CD4-positive, alpha-beta memory T cell (primary cell): ENCODE measurements at places on chromosomes 12 and 14.
A peak's percentile ranks its signal among the peaks of the same experiment; 100 is the strongest.

DNA sequence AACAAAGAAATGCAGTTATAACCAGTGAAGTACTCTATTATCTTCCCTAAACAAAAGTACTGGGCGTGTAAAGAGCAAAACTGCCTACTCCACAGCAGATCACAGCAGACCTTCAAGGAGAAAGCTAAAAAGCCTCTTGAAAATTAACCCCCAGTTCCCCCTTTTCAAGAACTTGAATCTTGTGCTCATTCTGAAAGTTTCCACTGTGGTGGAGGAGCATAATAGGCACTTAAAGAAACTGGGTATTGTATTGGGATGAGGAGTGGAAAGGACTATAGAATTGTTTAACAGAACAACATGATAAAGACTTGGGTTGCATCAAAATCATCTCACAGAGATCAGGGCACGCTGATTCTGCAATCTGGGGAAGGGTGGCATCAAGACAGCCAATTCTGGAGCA, 51.1 kb downstream of the SLC25A47 start:
- no peaks in the 10 kb centered on the region for H3K36me3 ChIP-seq
- H3K27me3 ChIP-seq: no peaks in the 10 kb centered on the region
- H3K4me3 ChIP-seq: no peak overlapping the region
- no peak for DNase-seq
- H3K4me1 ChIP-seq: peaks cover 28% of the 10 kb centered on the region

GRCh38 chr12:117105902-117106301, 6.7 kb upstream of the TESC start:
- no peaks in the 10 kb centered on the region for H3K27me3 ChIP-seq
- no peak overlapping the region for H3K4me3 ChIP-seq
- H3K36me3 ChIP-seq: no peaks in the 10 kb centered on the region
- peak; percentile 74 for DNase-seq
- H3K27ac ChIP-seq: no peak overlapping the region

GRCh38 chr12:3771853-3772252, 18.9 kb upstream of the CRACR2A start:
- peaks cover 11% of the 10 kb centered on the region for H3K4me1 ChIP-seq
- no peak for DNase-seq
- H3K36me3 ChIP-seq: no peaks in the 10 kb centered on the region
- no peaks in the 10 kb centered on the region for H3K27me3 ChIP-seq

- H3K4me1 ChIP-seq: peaks cover 15% of the 10 kb centered on the region
- H3K4me3 ChIP-seq: no peak overlapping the region
- no peaks in the 10 kb centered on the region for H3K27me3 ChIP-seq
- H3K36me3 ChIP-seq: no peaks in the 10 kb centered on the region
Measured at GRCh38 chr12:105409279-105409678, 78.8 kb downstream of the C12orf75 start.

DNA sequence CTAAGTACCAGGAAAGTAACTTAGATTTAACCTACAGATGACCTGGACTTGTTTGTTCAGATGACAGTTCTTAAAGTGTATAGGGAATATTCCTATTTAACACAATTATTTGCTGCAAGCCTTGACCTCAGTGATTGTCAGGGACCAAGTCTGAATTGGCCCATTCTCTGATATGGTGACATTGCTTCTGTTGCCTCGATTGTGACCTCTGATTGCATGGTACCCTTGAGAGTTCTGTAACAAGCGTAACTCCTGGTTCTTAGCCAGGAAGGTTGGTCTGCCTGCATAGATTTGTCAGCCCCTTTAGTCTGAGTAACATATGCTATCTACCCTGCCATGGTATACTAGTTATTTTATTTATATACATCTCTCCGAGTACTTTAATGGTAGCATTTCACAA, 93.8 kb upstream of the ALX1 start:
- H3K27ac ChIP-seq: no peak overlapping the region
- H3K4me1 ChIP-seq: no peaks in the 10 kb centered on the region
- H3K4me3 ChIP-seq: no peak overlapping the region
- DNase-seq: no peak
- no peaks in the 10 kb centered on the region for H3K36me3 ChIP-seq

- no peak overlapping the region for H3K4me3 ChIP-seq
- H3K27me3 ChIP-seq: peaks cover 12% of the 10 kb centered on the region
- no peaks in the 10 kb centered on the region for H3K36me3 ChIP-seq
- no peak for DNase-seq
- peaks cover 13% of the 10 kb centered on the region for H3K4me1 ChIP-seq
Measured at GRCh38 chr12:32400114-32400672, 835 bp downstream of the FGD4 start.

- DNase-seq: no peak
- no peaks in the 10 kb centered on the region for H3K27me3 ChIP-seq
- no peaks in the 10 kb centered on the region for H3K36me3 ChIP-seq
- no peak overlapping the region for H3K4me3 ChIP-seq
- H3K4me1 ChIP-seq: no peaks in the 10 kb centered on the region
- no peak overlapping the region for H3K27ac ChIP-seq
Measured at GRCh38 chr12:3532931-3533702, 42.1 kb downstream of the PRMT8 start.

DNA sequence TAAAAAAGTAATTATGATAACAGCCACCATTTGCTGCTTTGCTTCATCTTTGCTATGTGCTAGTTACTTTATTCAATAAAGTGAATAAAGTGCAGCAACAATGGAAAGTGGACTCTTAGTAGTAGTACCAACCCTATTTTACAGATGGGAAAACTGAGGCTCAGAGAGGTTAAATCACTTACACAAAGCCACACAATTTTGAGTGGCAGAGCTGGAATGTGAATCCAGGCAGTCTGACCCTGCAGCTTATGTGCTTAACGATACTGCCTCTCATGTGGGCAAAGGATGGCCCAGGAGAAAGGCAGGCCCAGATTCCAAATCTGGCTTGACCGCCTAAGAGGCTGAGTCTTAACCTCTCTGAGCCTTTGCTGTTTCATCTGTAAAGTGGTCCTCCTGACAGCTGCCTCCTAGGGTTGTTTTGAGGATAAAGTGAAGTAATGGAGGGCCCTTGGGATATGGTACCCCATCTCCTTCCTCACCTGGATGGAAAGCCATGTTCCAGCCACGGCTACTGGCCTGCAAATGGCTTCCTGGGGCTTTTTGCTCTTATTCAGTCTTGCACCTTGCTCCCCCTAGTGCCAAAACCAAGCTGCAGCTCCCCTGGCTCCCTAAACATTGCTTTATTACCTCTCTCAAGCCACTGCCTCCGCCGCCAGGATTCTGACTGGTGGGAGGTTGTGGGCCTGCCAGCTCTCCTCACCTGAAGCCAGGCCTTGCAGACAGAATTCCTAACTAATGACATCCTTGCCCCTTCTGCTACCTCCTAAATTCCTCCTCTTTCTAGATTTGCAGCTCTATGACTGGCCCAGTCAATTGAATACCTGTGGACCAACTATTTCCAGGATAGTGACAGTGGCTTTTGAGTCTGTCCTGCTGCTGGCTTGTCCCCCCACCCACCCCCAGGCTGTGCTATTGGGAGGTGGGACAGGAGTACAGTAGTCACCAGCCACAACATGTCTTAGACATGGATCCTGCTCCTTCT, 283.3 kb upstream of the PWP1 start:
- DNase-seq: peak; percentile 58
- no peaks in the 10 kb centered on the region for H3K27me3 ChIP-seq
- no peak overlapping the region for H3K27ac ChIP-seq
- H3K36me3 ChIP-seq: no peaks in the 10 kb centered on the region
- H3K4me3 ChIP-seq: no peak overlapping the region
- H3K4me1 ChIP-seq: peaks cover 11% of the 10 kb centered on the region

DNA sequence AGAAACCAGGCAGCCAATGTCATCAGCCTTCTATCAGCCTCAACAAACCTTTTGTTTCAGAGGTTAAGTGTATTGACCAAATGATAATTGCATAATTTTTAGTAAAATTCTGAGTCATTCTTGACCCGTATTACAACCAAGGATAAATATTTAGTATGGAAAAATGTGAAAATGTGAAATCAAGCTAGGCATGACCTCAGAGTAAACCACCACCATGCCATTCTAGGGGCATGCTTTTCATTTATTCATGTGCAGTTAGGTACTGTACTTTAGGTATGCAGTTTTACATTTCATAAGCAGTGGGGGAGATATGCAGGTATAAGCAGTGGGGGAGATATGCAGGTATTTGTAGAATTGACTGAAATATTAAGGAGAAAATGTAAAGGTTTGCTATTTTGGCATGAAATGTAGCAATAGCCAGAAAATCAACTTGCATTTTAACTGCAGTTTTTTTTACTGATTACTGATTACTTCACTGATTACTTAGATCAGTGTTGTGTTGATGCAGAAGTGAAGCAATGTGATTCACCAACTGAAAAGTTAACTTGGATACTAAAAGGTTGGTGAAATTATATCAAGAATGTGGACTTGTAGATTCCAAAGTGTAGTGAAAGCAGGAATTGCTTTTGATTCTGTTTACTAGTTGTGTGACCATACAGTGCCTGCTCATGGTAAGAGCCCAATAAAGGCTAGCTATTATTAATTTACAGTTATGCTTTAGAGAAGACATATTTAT, 184.2 kb downstream of the ESR2 start:
- H3K27ac ChIP-seq: no peak overlapping the region
- no peak overlapping the region for H3K4me3 ChIP-seq
- peaks cover 67% of the 10 kb centered on the region for H3K36me3 ChIP-seq
- no peak for DNase-seq
- H3K4me1 ChIP-seq: no peaks in the 10 kb centered on the region

GRCh38 chr14:75542588-75543091, 20.4 kb downstream of the BATF start:
- peaks cover 71% of the 10 kb centered on the region for H3K4me1 ChIP-seq
- no peaks in the 10 kb centered on the region for H3K27me3 ChIP-seq
- H3K27ac ChIP-seq: peak overlapping the region; percentile 94
- H3K36me3 ChIP-seq: peaks cover 16% of the 10 kb centered on the region

GRCh38 chr12:28550757-28551704, 360.8 kb downstream of the CCDC91 start:
- no peaks in the 10 kb centered on the region for H3K36me3 ChIP-seq
- no peaks in the 10 kb centered on the region for H3K4me1 ChIP-seq
- H3K4me3 ChIP-seq: no peak overlapping the region
- no peak for DNase-seq

DNA sequence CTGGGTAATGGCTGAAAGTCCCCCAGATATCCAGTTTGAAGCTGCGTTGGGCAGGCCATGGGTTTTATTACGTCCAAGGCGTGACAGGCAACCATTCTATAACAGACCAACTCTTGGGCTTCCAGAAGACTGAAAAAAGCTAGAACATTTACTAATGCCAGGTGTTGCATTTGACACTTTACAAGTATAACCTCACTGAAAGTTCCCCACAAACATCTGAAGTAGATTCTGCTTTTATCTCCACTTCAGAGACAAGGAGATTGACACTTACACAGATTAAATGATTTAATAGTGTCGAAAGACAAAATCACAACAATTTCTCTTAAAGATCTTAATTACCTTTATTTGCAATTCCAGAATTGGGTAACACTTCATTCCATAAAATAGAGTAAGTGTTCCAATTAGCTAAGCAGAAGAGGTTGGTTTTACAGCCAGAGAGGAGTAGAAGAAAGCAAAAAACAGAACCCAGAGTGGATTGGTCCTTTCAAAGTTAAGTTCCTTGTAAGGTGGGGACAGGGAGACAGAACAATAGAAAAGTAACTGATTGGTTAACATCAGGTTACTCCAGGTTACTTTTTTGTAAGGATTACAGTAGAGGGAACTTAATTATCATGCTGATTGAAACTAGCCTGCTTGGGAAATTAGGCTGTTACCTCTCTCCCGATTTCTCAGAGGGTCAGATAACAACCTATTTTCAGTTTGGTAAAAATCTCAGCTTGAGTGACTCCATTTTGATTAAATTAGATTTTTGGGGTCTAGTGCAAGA, 11.3 kb downstream of the SOCS2 start:
- H3K27ac ChIP-seq: no peak overlapping the region
- H3K27me3 ChIP-seq: no peaks in the 10 kb centered on the region
- no peak for DNase-seq

- peaks cover 13% of the 10 kb centered on the region for H3K4me1 ChIP-seq
- no peaks in the 10 kb centered on the region for H3K27me3 ChIP-seq
- H3K4me3 ChIP-seq: no peak overlapping the region
- H3K27ac ChIP-seq: no peak overlapping the region
- H3K36me3 ChIP-seq: peaks cover 5% of the 10 kb centered on the region
- DNase-seq: no peak
Measured at GRCh38 chr12:123657211-123657610, 13.7 kb upstream of the TCTN2 start.
